ENCODE measurements at places on chromosomes 16 and 17. TPM values are rescaled to one million over a fixed set of nuclear protein-coding genes. Genes with fewer than 3 reads are reported as not detected.
A peak's percentile ranks its signal among the peaks of the same experiment; 100 is the strongest.

DNA sequence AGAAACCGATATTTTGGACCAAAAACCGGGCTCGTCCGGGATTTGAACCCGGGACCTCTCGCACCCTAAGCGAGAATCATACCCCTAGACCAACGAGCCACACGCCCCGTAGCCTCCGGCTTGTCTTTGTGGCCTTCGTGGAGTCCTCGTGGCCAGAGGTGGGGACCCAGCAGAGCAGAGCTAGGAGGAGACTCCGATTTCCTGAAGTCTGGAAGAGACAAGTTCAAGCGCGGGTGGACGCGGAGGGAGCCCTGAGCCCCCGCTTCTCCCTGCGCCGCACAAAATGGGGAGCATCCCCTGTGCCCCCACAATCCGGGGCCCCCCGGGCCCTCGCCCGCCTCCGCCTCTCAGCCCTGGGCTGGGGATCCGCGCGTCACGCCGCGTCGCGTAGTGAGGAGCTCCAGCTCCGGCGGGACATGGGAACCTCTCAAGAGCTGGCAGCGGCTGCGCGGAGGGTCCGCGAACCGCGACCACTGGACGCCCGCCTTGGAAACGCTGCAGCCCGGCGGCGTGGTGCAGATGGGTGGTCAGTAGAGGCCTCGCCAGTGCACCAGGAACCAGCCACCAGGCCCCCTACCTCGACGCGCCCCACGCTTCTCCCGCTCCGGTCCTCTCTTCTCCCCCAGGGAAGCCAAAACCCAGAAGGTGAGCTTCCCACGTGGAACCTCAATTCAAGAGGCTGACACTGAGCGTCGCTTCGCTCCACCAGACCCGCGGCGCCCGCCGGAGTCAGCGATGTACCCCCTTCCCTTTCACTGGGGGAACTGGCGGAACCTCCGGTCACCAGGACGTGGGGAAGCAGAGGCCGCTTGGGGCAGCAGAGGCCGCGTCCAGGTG, 5.2 kb upstream of the OR1F1 start:
- peak; percentile 66 for DNase-seq

Gene KRTAP1-5
- total RNA-seq: not detected

Gene GFAP
- not detected for total RNA-seq

Gene CIAO2B
- total RNA-seq: 126 TPM

DNA sequence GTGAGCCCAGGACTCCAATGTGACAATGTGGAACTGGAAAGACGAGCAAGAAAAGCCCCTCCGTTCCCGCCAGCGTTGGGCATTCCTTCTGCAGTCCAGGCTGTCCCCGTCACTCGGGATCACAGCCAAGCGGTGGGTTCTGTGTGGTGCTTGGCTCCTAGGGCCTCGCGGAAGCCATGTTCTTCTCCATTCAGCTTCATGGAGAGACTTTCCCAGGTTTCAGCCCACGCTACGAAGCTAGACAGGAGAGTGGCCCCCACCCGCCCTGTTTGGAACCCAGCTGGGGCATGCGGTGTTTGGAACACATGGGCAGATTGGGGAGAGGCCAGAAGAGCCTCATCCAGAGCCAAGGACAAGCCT, 5.8 kb downstream of the LMF1 start:
- no peak for DNase-seq

GRCh38 chr16:68711421-68712139, 25.5 kb upstream of the CDH1 start:
- no peak for DNase-seq

- DNase-seq: no peak
Observed at GRCh38 chr16:52680993-52681392, 134.1 kb upstream of the TOX3 start.

DNA sequence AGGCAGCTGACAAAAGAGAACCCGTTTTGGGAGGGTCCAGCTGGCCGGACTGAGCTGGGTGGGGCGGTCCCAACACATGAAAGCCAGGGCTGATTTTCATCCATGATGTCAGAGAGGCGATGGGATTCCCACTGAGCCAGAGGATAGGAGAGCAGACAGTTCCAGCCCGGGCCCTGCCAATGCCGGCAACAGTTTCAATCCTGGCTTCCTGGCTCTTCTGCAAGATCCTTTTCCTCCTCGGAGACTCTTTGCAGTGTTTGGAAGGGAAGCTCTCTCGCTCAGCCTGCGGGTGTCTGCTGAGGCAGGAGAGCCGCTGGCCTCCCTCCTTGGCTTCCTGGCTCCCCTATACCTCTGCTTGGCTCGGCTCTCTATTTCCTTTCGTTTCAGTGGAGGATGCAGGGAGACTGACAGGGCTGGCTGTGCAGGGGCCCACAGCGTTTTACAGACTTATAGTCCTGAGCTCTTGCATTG, 145.5 kb upstream of the SOX9 start:
- no peak for DNase-seq

DNA sequence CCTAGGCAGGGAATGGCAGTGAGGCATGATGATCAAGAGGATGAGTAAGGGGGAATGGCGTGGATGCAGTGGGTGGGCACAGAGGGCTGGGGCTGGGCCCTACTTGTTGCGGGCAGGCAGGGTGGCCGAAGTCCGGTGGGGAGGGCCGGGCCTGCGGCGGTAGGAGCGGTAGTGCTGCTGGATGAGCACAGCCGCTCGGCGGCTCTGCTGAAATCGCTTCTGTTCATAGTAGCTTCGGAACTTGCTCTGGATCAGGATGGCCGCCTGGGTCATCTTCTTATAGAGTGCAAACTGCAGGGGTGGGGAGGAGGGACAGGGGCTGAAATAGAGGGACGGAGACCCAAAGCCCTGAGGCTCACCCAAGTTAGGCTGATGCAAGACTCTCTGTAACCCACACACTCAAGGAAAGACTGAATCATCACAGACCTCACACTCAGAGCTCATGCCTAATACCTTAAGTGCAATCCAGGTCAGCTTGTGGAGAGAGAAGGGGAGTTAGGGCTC, 1.5 kb upstream of the SPAG7 start:
- peak; percentile 55 for DNase-seq

GRCh38 chr17:42310787-42311215, 22.5 kb downstream of the STAT5A start:
- no peak for DNase-seq

- no peak for DNase-seq
Observed at GRCh38 chr17:52505601-52506000, 347.1 kb upstream of the CA10 start.

Gene SEPTIN12
- not detected for total RNA-seq

DNA sequence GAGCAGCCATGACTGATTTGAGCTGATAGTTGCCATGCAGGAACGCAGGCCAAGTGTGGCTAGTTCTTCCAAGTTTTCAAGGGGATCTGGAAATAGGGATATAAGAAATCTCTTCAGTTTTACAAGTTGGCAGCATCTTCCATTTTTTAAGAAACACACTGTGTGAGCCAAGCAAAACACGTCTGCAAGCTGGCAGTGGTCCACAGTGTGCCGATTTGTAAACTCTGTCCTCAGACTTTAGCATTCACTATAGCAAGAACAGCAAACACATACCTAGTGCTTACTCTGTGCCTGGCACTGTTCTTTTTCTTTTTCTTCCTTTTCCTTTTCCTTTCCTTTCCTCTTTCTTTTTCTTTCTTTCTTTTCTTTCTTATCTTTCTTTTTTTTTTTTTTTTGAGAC, 2.9 kb downstream of the ORAI3 start:
- no peak for DNase-seq

DNA sequence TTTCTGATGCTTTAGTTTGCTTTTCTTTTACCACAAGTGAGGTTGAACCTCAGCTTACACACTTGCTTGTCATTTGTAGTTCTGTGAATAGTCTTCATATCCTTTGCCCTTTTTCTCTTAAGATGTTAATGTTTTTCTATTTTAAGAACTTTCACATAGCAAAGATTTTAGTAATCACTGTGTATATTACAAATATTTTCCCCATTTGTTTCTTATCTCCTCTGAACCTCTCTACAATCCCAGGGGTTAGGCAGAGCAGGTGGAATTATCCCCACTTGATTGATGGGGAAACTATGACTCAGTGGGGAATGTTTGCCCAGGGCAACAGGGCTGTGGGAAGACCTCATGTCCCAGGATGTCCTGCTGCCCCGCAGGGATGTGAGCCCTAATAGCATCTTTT, 11.7 kb upstream of the MYH3 start:
- no peak for DNase-seq

Gene PRR15L
- not detected for total RNA-seq

DNA sequence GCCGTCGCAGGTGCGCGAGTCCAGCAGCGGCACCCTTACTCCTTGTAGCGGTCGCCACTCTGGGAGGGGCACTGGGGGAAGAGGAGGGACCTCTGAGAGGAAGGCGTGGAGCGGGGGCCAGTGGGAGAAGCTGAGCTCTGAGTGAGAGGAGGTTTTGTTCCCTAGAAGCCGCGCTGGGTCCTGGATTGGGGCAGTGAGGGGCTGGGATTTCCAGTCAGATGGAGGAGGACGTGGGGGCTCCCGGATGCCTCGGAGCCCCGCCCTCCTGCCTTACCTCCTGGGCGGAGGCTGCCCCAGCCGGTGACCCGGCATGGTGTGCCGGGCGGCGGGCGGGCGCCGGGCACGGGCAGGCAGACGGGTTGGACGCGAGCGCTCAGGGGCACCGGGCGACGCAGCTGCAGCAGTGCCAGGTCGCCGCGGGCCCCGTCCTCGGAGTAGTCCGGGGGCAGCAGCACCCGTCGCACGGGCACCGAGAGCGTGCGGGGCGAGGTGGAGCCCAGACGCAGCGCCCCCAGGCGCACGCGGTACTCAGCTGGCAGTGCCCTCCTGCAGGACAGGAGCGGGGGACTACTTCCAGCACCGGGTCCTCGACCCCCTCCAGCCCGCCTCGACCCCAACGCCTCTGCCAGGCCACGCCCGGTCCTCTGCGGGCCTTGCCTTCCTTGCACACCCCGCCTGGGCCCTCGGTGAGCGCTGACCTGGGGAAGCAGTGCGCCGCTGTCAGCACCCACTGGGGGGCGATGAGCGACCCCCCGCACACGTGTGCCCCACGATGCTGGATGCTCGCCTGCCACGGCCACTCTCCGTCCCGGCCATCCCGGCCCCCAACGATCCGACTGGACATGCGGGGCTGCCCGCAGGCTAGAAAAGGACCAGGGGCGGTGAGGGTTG, 2.0 kb downstream of the PRSS33 start:
- no peak for DNase-seq

DNA sequence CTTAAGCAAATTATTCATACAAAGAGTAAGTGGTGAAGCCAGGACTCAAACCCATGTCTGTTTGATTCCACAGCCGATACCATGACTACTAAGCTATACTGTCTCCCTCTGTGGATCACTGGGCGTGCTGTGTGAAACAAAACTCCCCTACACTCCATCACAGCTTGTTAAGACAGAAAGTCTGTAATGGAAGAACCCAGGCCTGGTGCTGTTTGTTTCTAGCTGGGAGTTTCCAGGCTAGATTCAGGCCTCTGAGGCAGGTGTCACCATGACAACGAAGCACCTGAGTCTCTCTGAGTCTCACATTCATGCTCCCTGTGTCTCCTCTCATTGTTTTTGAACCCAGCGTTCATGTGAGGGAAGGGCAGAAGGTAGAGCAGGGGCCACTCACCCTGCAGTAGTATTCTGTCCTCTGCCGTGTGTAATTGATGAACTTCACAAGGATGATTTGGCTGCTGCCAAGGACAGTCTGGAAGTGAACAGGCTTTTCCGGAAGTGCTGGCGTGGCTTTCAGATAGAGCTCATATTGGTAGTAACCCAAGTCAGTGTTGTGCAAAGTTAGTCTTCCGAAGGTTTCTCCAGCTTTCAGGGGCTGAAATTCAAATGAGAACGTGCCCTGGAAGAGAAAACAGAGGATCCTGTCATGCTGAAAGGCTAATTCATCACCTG, 8.6 kb upstream of the VAC14 start:
- DNase-seq: no peak

Gene ABCC11
- total RNA-seq: not detected

Gene SEBOX
- total RNA-seq: not detected

Gene AATK
- 0.71 TPM for total RNA-seq

DNA sequence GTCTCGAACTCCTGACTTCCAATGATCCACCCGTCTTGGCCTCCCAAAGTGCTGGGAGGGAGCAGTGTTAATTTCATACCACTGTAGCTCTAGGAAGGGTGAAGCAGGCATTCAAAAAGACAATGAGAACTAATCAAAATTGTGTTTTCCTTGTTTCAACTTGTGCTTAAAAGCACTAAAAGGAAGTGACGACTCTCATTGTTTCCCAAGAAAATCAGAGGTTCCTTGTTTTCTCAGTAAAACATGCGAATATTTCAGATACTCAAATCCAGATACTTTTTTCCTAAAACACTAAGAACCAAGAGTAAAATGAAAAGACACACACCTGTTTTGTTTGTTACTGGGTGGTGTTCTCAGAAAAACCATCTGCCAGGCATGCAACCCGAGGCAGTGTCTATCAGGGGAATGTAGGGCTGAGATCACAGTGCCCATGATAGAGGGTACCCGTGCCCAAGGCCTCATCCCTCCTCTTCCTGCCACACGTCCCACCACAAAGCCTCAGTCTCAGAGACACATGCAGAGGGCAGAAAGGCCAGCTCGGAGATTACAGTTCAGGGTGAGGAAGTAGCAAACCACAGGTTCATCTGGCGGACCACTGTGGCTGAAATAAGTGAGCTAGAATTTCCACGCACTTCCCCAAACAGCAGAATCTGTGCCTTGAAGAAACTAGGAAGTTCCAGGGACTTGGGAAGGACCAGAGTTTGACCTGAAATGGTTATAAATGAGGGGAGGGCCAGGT, 33.7 kb downstream of the GINS3 start:
- DNase-seq: peak; percentile 70

- DNase-seq: no peak
Observed at GRCh38 chr16:68238029-68238345, 2.1 kb upstream of the ESRP2 start.

DNA sequence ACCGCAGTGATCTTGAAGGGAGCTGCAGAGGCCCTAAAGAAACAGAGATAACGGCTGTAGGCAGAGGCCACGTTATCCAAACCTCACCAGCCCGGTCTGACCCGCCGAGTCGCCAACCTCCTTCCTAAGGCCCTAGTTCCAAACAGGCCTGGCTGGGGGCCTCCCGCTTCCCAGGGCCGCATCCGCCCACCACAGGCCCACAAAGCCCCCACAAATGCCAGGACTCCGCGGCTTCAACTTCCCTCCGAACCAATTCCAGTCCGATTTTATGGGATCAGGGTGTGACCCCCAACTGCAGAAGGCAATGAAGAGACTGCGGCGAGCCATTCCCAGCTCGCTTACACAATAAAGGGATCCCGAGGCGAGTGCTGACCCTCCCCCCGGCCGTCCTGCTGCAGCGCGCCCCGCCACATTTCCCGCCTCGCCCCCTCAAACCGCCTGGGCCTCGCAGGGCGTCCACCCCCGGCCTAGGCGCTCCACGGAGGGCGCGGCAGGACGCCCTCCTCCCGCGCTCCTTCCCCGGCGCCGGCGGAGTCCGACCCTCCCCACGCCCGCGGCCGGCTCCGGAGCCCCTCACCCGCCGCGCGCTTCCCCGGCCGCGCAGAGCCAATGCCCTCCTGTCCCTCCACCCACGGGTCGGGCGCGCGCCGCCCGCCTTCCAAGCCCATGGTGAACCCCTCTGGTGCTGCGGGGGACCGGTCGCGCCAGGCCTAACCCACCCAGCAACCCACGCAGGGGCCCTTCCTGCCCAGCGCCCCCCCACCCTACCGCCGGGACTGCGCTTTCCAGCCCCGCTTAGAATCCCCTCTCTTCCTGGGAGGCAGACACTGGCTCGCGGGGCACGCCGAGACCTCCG, 926 bp downstream of the MYH10 start:
- no peak for DNase-seq

Gene SCGB1C2
- total RNA-seq: not detected

- DNase-seq: no peak
Observed at GRCh38 chr16:16956376-16956775, 514.4 kb downstream of the XYLT1 start.

GRCh38 chr16:82013139-82013538, 1.9 kb upstream of the SDR42E1 start:
- DNase-seq: no peak

Gene EVI2B
- 52.6 TPM for total RNA-seq

Measured in activated CD8-positive, alpha-beta T cell treated with anti-CD3 and anti-CD28 coated beads, Interleukin-2, amount 10 ng/mL, durations not matched to agents 7 days and 5 days (primary cell).